Suppressor macrophage treated with lipopolysaccharide for 4 hours (primary cell): ENCODE measurements at places on chromosomes 16 and 17.

GRCh38 chr16:85541980-85542900 is 70.9 kb upstream of the GSE1 start:
- DNase-seq, result no peak

DNA sequence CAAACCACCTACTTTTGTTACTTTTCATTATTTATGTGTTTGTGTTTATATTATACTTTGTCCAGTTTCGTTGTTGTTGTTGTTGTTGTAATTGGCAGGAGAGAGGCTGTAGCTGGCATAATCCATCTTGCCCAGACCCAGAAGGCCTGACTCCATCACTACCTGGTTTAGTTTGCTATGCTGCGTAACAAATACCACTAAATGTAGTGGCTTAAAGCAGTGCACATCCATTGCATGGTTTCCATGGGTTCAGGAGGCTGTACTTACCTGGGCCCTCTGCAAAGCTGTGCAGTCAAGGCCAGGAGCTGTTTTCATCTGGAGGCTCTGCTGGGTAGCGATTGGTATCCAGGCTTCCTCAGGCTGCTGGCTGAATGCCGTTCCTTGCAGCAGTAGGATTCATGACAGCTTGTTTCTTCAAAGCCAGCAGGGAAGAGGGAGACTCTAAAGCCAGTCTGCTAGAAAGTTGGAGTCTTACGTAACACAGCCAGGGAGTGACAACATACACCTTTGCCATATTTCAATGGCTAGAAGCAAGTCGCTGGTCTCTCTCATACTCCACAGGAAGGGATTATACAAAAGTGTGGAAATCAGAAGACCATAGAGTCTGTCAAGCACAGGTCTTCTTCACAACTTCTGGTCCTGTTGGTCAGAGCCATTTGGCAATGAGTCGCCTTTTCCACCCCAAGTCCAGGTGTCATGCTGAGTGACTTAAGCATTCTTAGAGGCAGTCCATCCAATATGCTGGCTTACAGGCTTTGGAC is 41.1 kb downstream of the TNRC6C start:
- no peak for DNase-seq

DNA sequence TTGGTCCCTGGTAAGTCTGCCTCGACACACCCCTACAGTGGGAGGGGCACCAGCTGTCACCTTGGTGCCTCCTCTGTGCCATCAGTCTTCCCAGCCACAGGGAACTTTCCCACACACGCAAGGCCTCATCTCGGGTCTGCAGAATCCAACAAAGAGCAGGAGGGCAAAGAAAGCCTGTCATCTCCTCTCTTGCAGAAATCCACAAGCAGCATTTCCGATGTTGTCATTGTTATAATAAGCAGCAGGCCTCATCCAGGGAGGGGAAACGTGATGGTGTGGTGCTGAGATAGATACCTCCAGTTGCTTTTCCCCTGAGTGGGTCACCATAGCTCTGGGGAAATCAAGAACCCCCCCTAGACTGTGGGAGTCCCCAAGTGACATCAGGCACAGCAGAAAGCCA is 110.4 kb downstream of the CMIP start:
- no peak for DNase-seq

DNA sequence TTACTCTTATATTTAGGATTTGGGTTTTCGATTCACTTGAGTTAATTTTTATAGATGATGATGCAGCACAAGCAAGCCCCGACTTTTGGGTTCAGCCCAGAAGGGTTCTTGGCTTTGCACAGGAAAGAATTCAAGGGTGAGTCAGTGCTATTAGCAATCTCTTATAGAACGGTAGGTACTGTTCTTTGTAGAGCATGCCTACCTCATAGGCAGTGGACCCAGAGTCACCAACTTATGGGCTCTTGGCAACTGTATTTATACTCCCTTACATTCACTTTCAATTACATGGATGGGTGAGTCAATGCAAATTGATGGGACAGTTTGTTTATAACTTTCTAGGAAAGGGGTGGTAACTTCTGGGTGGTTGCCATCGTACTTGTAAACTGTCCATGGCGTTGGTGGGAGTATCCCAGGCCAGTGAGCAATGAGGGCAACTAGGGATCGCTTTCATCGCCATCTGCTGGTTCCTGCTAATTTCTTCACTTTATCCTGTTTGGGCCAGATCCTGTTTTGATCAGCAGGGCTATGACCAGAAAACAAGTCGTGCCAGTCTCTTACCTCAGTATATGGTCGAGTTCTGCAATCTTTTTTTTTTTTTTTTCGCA is 362.6 kb downstream of the CNTNAP4 start:
- peak; percentile 8 for DNase-seq

GRCh38 chr17:81870131-81870980 is 781 bp downstream of the ARHGDIA start:
- peak; percentile 66 for DNase-seq

- DNase-seq, result no peak
Observed at GRCh38 chr16:75279305-75279704, 27.9 kb upstream of the BCAR1 start.

DNA sequence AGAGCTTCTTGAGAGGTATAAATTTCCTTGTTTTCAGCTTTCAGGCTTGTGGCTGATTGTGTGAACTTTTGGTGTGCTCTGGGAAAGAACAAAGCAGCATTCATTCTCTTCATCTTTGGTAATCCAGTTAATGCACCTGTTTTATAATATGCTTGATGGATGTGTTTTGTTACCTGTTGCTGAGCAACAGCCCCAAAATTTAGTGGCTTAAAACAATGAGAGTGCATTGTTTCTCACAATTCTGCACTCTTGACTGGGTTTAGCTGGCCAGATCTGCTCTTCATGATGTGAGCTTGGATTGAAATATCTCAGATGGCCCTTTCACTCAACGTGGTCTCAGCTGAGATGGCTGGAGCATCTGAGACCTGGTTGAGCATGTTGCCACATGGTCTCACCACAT is 58.7 kb upstream of the NOL11 start:
- no peak for DNase-seq

GRCh38 chr17:74766413-74766812 is 9.7 kb downstream of the NAT9 start:
- no peak for DNase-seq

DNA sequence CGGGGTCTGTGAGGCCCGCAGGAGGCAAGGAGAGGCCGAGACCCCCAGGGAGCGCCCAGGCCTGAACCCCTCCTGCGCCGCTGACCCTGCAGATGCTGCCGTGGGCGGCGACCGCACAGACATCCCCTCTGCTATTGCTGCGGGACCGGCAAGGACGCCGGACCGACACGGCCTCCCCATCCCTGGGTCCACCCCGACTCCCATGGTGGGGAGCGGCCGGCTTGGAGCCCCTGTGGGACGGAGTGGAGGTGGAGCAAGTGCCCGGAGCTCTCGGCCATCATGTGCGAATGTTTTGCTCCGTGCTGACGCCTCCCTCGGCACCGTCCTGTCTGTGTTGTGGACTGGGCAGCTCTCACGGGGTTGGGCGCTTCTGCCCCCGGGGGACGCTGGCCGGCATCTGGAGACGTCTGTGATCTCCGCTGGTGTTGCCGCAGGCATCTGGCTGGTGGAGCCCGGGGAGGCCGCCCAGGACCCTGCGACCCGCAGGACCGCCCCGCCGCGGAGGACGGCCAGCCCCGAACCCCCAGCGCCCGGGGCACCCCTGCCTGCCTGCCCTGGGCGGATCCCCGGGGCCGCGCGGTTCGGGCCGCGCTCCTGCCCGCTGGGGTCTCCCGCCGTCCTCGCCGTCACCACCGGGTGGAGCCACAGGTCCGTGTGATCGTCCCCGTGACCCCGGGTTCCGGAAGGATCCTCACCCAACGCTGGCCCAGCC is 12.8 kb upstream of the GNG13 start:
- peak; percentile 60 for DNase-seq

DNA sequence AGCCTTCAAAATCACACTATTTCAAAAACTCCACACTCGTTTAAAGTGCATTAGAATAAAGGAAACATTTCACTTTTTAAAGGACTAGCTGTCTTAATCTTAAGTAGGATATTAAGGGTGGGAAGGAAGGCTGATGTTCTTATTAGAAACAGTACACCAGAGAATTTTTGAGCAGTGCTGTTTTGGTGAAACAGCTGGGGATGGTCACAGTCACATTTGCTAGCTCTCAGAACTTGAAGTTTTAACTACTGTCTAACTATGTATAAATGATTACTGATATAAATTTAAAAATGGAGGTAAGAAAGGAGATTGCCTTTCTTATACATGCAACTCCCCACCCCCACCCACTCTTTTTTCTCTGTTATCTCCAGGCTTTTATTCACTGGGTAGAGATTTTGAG is 38.5 kb upstream of the SLC5A11 start:
- DNase-seq, result no peak

- no peak for DNase-seq
Observed at GRCh38 chr17:54009502-54009901, 186.8 kb downstream of the KIF2B start.

DNA sequence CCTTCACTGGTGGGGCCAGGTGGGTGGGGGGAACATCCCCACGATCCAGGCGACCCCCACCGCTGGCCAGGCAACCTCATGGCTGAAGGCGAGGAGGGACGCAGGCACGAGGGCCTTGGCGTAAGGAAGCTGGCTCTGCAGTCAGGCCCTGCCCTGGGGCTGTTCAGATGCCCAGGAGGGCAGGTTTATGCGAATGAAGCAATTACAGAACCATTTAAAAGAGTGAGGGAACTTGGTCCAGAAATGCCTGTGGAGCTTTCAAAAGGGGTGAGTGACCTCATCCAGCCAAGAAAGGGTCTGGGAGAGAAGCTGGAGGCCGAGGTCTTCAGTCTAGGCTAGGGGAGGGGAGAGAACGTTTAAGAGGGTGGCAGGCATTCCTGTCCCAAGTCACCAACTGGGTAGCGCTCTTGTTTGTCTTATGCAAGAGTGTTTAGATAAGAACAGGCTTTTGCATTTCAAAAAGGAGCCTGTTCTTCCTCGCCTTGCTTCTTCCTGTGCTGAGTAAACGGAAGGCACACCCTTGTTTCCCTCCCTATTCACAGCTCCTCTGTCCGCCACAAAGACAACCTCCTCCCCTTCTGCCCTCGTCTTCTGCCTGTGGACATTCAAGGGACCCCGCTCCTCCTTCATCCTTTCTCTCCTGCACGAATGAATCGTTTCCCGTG is 183.5 kb upstream of the SDK2 start:
- no peak for DNase-seq

DNA sequence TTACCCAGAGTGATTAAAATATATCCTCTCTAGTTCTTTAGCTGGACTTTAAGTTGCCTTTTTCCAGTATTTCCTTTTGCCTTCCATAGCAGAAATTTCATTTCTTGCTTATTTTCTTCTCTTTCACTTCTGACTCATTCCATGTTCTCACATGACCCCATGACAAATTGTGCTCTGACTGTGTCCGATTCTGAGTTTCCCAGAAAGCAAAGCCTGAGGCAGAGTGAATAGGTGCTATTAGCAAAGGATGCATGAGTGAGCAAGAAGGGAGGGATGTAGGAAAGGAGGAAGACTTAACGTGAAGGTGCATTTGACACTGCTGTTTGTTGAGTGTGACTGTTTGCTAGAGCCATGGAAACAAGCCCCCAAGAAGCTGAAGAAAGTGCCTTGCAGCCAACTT is 82.6 kb upstream of the CNTNAP4 start:
- no peak for DNase-seq

- no peak for DNase-seq
Observed at GRCh38 chr16:30084816-30085159, 6.9 kb downstream of the TBX6 start.
